Activated CD4-positive, CD25-positive, alpha-beta regulatory T cell treated with anti-CD3 and anti-CD28 coated beads, Interleukin-2, amount 50 U/mL, for 72 hours (primary cell): ENCODE measurements at places on chromosomes 7 and 10.

GRCh38 chr10:121899727-121900126 lies 28.1 kb downstream of the ATE1 start:
- DNase-seq, result no peak

DNA sequence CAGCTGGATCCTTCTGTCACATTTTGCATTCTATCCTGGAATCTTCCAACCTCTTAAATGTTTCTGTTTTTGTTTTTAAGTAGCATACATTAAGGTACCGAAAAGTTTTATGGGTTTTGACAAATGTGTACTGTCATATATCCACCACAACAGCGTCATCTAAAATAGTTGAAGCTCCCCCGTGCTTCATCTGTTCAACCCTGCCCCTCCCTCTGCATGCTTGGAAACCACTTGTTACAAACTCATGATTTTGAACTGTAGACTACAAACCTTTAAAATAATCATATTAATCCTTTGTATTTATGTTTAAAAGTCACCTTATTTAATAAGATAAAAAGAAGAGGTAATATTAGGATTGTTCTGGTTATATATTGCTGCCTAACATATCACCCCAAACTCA lies 182.8 kb upstream of the SMIM30 start:
- no peak for DNase-seq

DNA sequence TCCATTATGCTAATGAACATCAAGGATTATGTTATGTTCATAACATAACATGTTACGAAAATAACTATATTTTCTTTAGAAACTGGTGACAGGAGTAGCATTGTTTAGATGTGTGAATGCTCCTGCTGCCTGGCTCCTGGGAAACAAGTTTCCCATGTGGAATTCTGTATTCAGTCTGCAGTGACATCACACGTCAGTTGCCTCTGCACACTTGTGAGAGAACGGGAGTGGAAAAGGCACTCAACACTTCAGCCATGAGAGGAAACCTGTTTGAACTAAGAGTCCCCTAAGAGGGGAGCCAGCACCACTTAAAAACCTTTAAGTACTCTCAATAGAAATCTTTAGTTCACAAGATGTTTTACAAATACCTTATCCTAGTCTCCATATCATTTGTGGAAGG lies 140.3 kb upstream of the FAM20C start:
- DNase-seq, result no peak

DNA sequence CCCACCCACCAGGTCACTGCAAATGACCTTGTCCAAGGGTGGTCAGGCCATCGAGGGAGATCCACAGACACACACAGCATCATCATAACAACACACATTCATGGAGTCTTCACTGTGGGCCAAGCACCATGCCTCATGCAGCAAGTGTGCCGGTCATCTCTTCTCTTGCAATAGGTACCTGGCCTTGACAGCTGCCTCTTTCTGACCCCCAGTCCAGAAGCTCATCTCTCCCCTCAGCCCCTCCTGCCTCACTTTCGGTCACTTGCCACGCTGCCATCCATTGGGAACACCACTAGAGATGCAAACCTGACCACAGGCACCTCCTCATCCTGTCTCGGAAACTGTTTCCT lies 75.9 kb downstream of the OAT start:
- no peak for DNase-seq

DNA sequence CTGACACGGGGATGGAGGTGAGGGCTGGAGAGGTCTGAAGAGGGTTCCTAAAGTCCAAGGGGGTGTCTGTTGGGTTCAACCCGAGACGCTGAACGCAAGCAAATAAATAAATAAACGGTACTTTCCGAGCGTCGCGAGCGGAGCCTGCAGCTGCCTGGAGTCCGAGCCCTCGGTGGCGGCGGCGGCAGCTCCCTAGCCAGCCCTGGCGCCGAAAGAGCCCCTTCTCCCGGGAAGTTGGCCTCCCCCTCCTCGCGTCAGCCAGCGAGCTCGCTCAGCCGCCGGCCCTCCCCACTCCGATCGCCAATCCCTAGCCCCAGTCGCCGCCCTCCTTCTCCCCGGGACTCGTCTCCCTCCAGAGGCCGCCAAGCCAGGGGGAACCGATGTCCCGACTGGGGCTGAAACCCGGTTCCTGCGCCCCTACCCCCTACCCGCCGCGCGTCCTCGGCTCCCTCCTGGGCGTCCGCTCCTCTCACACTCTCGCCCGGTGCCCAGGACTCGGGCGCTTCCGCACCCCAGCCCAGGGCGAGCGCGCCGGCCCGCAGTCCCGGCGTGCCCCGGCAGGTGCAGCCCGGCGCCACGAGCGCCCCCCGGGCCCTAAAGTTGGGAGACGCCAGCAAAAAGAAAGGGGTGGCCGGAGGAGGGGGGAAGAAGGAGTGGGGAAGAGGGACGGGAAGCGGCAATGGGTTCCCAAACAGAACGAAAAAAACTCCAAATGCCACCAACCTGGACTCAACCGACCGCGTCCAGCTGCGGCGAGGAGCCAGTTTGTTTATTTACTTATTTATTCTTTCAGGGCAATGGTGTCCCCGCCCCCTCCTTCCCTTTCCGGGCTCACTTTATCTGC lies at the start of gene GFRA1:
GFRA1 (minus strand) TSS at position 767 of the 844 bp plus-strand sequence. CDS start 1,177 bp downstream, outside the sequence.
- no peak for DNase-seq

- no peak for DNase-seq
These were observed 229.0 kb downstream of the STK31 start for GRCh38 chr7:23938937-23939552.

DNA sequence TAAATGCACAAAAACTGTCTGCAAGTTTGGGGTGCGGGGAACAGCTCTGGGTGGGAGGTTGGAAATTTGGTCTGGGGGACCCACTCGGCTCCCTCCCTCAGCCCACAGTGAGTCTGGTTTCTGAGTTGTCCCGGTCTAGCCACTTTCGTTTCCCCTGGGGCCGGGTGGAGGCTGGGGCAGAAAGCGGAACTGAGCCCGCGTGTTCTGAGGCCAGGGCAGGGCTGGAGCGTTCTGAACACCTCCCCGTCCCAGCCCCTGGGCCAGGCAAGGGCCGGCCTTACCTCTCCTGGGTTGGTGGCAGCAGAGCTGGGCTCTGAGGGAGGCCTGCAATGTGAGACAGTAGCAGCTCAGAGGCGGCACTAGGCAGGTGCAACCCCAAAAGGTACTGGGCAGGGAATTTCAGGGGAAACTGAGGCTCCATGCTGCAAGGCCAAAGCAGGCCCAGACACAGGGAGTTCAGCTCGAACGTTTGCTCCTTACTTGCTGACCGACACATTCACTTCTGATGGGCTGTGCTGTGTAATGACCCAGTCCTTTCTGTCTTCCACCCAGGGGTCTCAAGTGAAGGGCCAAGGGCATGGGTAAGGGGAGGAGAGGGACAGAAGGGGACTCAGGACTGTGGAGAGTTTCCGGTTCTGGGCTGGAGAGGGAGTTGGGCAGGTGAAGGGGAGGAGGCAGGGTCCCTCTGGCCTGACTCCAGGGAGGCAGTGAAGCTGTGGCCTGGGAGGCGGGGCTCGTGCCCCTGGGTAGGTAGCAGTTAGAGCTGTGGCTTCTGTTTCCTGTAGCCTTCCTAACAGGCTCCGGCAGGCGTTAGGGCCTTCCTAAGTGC lies 3.0 kb downstream of the IRF5 start:
- DNase-seq, result peak; percentile 45

GRCh38 chr10:101214446-101215396 lies 14.5 kb downstream of the LBX1 start:
- DNase-seq, result peak; percentile 81

DNA sequence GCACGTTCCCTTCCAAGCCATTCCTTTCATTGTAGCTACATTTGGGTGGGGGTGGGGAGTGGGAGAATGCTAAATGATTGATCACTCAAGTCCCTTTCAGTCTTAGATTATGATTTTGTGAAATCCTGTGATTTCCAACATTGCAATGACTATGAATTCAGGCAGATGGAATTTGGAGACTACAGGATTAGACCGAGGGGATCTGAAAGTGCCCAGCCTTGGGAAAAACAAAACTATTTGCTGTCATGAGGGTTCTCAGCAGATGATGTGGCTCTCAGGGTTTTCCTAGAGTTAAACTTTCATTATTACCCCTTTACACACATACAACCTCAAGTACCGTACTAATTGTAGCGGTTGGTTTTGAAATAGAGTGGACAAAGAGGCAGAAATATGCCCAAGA lies 4.7 kb downstream of the MACROH2A2 start:
- DNase-seq, result no peak

DNA sequence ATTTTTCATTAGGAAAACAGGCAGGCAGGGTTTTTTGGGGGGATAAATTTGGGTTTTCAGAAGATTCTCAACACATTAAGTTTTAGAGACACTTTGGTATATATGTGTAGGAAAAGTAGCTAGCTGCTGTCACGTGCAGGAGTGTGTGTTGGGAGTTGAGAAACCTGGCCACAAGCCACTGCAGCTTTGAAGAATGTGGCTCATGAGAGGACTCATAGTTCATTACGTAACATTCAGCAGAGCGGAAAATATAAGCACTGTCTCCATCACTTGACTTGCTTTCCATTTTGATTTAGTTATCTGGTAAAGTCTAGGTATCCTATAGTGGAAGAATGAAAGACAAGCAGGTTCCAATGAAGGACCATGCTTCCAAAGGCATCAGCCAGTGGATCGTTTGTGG lies 31.2 kb downstream of the SMNDC1 start:
- DNase-seq, result no peak

GRCh38 chr7:149385195-149385950 lies 75.5 kb downstream of the ZNF777 start:
- no peak for DNase-seq

DNA sequence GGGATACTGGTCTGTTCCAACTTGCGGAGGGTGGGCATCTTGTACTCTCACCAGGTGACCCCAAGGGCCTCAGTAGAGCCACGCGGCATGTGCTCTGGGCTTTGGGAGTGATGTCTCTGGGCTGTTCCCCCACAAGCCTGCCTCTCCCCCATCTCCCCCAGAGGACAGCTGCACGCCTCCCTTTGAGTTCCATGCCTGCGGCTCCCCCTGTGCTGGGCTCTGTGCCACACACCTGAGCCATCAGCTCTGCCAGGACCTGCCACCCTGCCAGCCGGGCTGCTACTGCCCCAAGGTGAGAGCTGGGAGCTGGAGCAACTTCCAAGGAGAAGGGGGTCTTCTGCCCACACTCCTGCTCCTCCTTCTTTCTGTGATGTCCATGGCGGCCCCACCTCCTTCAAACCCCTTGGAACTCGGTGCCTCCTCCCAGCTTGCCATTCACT lies 15.0 kb upstream of the ZNF862 start:
- DNase-seq, result no peak

DNA sequence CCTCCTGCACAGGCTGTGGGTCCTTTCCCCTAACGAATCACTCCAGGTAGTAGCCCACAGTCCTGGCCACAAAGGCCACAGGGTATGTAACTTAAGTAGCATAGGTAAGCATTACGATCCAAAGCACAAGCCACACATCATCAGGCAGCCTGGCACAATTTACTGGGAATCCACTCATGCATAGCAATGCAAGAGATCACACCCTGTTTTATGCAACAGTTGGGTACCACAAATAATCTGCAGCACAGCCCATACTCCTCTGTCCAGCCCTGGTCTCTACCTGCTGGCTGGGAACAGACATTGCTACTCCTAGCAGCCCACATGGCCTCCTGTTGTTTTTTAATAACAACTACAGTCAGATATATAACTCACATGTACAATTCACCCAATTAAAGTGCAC lies 34.3 kb downstream of the SRPK2 start:
- DNase-seq, result no peak

DNA sequence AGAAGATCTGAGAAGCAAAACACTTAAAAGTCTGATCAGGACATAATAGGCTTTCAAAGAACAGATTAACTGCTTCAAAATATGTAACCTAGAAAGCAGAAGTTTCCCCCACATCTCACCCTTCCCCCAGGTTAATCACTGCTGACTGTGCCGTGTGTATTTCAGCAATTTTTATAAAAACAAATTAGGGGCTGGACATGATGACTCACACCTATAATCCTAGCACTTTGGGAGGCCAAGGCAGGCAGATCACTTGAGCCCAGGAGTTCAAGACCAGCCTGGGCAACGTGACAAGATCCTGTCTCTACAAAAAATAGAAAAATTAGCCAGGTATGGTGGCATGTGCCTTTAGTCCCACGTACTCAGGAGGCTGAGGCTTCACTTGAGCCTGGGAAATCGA lies 67.6 kb upstream of the GATA3 start:
- no peak for DNase-seq

GRCh38 chr7:96253441-96253840 lies 68.5 kb downstream of the SLC25A13 start:
- no peak for DNase-seq

GRCh38 chr10:127017541-127018297 lies 112.5 kb downstream of the DOCK1 start:
- no peak for DNase-seq

DNA sequence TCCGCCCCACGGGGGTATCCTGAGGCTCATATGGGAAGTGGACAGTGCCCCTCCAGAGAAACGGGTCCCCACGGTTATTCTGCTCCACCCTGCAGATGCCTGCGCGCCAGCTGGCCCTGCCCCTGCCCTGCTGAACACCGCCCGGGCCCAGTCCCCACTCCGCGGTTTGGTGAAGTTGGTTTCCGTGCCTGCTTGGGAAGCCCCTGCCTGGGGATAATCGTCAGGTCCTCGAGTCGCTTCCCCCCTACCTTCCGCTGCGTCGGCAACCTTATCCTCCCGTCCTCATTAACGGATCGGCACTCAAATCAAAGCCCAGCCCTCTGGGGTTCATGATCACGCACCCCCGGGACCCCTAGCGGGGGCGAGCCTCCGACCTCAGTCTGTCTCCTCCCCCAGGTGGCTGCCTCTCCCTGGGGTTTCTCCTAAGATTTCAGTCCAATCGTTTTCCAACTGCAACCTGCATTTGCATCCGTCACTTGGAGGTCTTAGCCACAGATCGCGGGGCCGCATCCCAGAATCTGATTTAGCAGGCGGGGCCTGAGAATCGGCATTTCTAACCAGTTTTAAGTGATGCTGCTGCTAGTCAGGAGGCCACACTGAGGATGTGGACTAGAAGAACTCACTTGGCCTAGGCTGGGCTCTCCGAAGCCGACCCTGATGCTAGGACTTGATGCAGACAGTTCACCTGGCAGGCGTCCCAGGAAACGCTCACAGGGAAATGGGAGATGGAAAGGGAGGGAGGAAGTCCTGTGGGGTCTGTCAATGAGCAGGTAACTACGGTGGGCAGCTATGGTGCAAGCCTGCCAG lies 27.6 kb downstream of the WDR86 start:
- DNase-seq, result no peak

DNA sequence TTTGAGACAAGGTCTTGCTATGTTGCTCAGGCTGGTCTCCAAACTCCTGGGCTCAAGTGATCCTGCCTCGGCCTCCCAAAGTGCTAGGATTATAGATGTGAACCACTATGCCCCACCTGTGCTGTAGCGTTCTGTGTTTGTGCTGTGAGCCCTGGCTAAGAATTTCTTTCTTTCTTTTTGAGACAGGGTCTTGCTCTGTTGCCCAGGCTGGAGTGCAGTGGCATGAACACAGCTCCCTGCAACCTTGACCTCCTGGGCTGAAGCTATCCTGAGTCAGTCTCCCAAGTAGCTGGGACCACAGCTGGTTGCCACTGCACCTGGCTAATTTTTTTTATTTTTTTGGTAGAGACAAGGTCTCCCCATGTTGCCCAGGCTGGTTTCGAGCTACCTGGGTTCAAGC lies 11.4 kb downstream of the TSPAN13 start:
- no peak for DNase-seq
